ENCODE measurements at places on chromosomes 11 and 22.
A peak's percentile ranks its signal among the peaks of the same experiment; 100 is the strongest.

DNA sequence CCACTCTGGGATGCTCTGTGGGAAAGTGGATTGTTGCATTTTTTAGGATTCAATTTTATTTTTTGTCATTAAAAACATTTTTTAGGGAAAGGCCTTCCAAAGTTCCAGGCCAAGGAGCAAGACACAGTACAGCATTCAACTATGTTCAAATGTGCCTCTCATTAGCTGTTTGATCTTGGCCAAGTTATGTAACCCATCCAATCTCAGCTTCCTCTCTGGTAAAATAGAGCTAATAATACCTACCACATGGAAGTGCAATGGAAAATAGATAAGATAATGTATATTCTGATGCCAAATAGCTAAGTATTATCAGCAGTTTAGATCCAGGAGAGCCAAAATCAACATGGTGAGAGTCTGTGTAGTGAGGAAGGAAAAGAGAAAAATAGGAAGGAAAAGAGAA, 220.3 kb upstream of the SESN3 start:
- DNase-seq: no peak

GRCh38 chr11:132244846-132245245, 874.4 kb downstream of the NTM start:
- no peak for DNase-seq

- DNase-seq: no peak
Observed at GRCh38 chr11:123301013-123301591, 106.1 kb upstream of the CLMP start.

DNA sequence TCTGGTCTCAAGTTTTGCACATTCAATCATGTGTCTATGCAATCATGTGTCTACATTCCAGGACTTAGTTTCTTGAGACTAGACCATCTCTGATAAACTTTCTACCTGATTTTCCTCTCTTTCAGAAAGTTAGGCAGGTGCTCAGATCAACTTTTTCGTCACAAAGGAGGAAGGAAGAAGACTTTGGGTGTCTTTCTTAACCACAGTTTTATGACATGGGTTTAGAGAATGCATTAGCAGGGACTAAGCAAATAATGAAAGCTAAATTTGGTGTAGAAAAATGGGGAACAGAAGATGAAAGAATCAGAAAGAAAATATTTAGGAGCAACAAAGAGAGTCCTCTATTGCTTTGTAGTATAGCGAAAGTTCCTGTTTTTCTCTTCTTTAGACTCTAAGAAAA, 7.7 kb upstream of the GLYATL1B start:
- DNase-seq: no peak

DNA sequence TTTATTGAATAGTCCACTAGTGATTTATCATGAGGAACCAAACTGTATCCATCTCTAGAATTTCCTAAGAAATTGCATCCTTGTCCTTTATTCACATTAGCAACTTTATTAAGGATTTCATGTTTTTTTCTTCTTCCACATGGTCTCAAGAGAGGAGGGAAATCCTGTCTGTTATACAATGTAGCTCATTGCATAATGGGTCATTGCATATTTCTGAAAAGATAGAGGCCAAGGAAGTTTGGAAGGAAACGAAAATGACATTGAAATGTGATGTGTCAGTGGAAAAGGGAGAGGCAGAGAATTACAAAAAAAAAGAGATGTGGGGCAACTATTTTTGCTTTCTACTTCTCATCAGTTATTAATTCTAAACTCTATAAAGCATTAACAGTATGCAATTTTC, 353.1 kb downstream of the METTL15 start:
- no peak for DNase-seq

DNA sequence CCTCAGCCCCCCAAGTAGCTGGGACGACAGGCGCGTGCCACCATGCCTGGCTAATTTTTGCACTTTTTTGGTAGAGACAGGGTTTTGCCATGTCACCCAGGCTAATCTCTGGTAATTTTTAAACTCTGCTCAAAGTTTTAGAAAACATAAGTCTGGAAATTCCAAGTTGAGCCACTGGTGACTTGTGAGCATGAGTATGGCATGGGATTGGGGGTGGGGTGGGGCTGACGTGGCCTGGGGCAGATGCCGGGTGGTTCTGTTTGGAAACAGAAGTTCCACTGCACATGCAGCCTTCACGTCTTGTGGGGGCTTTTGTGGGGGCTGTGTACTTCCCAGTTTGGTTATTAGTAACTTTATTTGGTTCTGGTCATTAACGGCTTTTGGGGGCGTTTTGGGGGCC, 67.3 kb downstream of the PTPRJ start:
- DNase-seq: no peak

DNA sequence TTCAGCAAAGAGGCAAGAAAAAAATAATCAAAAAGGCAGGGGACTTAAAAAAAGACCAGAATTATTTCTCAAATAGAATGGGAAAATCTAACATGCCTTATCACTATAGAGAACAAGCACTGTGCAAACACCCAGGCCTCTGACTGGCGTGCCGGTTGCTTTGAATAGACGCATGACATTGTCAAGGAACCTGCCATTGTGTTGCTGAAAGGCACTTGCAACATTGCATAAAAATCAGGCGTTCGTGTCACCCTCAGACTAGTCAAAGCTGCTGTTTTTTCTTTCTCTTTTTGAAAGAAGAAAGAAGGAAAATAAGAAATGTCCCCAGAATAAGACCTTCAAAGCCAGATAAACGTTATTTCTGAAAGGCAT, 549.3 kb upstream of the CADM1 start:
- no peak for DNase-seq

- no peak for DNase-seq
Observed at GRCh38 chr11:29100967-29101366, 915.9 kb downstream of the KCNA4 start.

DNA sequence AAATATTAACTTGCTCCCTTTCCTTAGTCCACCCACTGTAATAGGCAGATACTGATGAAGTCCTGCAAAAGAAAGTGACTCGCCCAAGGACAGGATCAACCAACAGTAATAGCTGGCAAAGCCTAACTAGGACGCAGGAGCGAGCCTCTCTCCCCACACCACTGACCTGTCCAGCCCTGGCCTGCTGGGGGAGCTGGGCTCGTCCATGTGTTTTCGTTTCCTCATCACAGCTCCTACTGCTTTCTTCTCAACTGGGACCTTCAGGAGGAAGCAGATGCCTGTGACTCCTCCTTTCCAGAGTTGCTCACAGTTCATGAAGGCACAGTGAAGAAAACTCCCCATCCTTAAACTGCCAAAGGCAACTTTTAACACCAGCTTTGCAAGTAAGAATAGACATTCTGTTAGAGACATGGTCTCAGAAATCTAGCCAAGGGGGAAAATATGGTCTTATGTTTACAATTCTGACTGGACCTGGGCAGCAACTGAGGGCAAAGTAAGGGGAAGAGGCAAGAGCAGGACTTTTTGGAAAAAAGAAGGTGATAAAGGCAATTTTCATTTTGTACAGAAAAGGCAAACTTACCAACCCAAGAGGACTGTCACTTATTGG, 11.6 kb upstream of the GPHA2 start:
- no peak for DNase-seq

DNA sequence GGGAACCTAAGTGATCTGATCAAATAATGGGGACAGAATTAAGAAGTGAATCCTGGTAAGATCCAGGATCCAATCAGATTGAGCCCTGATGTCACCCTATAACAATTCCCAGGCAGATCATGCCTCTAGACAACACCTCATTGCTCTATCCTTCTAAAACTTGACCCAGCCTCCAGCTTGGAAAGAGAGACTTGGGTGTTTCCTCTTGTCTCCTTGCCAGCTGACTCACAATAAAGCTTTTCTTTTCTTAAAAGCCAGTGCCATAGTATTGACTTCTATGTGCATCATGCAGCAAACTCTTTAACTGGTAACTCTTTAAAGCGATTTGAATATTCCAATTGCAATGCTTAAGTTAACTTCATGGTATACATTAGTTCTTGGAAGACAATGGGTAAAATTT, 109.6 kb upstream of the CHORDC1 start:
- DNase-seq: no peak

GRCh38 chr22:48757985-48758561, 1069.6 kb downstream of the BRD1 start:
- DNase-seq: no peak

DNA sequence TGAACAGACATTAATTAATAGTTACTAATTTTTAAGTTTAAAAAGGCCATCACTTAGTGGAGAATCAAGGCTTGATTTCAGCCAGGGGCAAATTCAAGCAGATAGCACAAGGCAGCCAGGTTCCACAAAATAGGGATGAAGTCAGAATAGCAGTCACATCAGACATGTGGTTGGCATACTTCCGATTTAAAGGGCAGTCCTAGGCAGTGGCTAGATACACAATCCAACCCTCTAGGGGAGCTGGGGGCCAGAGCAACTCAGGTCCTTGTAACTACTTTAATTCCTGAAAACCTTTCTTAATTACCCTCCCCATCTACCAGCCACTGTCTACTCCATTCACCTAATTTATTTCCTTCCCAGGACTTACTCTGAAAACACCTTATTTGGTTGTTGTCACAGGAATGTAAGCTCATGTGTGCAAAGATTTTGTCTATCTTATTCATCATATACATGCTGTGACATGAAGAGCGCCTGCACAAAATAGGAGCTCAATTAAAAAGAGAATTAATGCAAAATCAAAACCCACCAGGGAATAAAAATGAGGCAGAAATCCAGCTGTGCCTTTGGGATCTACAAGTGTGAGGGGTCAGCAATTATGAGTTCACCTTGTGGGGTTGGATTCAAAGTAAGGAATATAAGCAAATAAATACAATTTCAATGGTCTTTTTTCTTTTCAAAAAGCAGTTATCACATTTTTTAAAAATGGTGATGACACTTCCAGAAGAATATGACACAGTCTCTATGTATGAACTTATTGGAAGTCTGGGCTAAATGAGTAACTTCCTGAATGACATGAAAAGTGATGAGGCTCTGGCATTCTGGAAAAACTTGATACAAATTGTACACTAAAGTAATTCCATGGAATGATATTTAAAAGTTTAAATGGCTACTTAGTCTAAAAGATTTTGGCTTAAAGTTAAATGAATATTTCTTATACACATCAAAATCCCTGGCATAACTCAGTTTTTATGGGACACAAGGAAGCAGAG, 53.8 kb downstream of the COPB1 start:
- DNase-seq: no peak

GRCh38 chr11:37450613-37451012, 852.6 kb upstream of the RAG2 start:
- no peak for DNase-seq

DNA sequence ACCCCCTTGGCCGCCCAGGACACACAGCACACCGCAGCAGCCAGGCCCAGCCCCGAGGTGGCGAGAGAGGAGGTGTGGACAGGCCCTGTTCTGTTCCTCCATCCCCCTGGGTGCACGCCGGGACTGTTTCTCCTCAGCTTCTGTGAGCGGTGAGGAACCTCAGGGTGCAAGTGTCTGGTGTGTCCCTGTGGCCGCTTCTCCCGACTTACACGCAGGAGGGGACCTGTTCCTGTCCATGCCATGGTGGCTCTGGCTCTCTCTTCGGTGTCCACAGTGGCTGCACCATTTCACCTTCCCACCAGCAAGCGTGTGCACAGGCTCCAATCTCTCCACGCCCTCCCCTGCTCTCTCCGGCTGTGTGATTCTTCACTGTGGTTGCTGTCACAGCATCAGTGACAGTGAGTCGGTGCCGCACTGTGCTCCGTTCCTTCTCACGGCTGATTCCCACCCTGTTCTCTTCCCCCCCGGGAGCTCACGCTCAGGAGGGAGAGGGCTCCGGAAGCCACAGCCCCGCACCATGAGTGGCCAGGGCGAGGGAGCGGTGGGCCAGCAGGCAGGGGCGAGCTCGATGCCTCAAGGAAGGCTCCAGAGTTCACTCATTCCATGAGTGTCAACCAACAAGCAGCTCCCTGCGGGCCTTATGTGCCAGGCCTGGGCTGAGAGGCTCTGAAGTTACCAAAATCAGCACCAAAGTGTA, 18.6 kb upstream of the WNT7B start:
- no peak for DNase-seq

GRCh38 chr11:132037956-132038355, 667.5 kb downstream of the NTM start:
- no peak for DNase-seq

DNA sequence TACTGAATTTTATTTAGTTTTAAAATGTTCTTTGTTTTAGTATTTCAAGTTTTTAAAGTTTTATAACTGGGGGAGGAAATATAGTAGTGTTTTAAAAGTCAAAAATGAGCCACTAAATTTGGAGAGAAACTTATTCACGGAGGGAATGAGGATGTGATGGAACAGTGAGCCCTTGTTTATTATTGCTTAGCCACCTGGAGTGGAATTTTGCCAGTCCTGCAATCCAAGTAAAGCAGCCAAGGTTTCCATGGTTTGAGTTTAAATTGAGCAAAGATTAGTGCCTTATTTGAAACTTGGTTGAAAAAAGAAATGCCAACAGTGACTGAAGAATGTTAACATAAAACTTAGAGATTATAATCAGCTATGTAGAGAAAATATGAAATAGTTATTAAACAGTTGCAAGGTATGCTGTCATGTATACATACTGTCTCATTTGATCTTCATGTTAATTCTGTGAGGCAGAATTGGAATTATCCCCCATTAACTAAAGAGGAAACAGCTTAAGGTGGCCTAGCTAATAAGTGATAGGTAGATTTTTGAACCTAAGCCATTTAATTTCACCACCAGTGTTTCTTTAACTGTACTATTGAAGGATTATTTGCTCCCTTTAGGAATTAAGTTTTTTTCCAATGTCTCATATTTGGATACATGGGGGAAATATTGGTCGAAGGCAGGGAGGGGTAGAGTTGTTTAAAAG, 36.4 kb downstream of the SWAP70 start:
- no peak for DNase-seq

GRCh38 chr22:38397189-38398085, 57.6 kb downstream of the KCNJ4 start:
- peak; percentile 45 for DNase-seq

DNA sequence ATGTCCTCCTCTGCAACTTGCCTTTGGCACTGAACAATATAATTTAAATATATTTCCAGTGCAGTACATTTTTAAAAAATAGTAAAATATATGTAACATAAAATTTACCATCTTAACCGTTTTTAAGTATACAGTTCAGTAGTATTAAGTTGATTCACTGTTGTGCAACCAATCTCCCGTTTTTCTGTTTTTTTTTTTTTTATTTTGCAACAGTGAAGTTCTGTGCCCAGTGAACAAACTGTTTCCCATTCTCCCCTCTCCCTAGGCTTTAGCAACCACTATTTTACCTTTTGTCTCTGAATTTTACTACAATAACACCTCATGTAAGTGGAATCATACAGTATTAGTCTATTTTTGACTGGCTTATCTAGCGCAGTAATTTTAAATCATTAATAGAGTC, 13.8 kb downstream of the PRRG4 start:
- no peak for DNase-seq

- DNase-seq: no peak
Observed at GRCh38 chr22:43978558-43978957, 23.3 kb downstream of the SAMM50 start.

DNA sequence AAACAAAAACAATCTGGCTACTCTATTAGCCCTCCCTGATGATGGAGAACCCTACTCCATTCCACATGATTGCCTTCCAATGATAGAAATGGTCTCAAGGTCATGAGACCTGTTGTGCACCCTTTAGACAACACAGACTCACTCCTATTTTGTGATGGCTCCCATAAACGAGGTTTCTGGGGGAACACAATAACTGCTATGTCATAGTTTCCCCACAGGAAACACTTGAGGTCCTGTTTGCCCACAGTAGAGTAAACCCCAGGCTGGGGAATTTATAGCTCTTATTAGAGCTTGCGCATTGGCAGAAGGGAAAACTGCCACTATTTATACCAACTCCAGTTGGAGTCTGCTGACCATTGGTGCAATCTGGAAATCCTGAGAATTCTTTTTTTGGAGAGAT, 28.7 kb downstream of the MIF start:
- no peak for DNase-seq
